Amniotic stem cell (primary cell): ENCODE measurements at places on chromosomes 12 and 14.

GRCh38 chr14:63962906-63963305, 110.1 kb downstream of the SYNE2 start:
- DNase-seq, result no peak

DNA sequence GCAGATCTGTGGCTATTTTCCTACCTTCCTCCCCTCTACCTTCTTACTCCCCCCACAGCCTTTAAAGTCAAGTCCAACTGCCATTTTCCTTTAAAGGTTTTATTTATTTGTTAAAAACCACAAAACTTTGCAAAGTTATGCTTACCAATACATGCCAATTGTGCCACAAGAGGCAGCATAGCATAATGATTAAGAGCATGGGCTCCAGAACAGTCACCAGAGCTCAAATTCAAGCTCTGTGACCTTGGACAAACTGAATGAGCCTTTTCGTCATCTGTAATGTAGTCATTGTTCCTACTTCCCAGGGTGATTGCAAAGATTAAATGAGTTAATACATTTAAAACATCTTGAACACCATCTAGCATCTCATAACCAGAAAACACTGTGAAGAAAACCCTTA, 13.0 kb upstream of the FMNL3 start:
- DNase-seq, result no peak

GRCh38 chr14:88194531-88194930, 128.5 kb downstream of the KCNK10 start:
- no peak for DNase-seq

GRCh38 chr12:106981788-106982187, 5.2 kb downstream of the MTERF2 start:
- no peak for DNase-seq

GRCh38 chr14:57704763-57705162, 161.1 kb downstream of the SLC35F4 start:
- no peak for DNase-seq

DNA sequence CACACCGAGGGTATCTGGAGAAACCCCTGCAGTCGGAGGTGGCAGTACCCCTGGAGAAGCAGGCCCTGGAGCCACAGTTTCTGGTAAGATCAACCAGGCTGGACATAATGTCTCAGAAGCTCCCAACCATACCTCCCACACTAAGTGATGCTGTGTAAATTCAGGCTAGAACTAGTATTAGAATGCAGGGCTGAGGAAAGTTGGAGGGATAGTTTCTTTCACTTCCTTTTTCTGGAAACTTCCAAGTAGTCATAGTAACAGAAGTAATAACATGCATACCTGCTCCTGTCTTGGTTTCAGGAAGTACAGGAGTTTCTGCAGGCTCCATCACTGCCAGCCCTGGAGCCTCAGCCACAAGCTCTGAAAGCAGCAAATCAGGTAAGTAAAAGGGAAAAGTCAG, 228.1 kb upstream of the CNTN1 start:
- DNase-seq, result no peak

GRCh38 chr14:51368721-51369163, 128.7 kb downstream of the TMX1 start:
- DNase-seq, result peak; percentile 66

GRCh38 chr14:31071151-31071550, 45.0 kb upstream of the STRN3 start:
- no peak for DNase-seq

DNA sequence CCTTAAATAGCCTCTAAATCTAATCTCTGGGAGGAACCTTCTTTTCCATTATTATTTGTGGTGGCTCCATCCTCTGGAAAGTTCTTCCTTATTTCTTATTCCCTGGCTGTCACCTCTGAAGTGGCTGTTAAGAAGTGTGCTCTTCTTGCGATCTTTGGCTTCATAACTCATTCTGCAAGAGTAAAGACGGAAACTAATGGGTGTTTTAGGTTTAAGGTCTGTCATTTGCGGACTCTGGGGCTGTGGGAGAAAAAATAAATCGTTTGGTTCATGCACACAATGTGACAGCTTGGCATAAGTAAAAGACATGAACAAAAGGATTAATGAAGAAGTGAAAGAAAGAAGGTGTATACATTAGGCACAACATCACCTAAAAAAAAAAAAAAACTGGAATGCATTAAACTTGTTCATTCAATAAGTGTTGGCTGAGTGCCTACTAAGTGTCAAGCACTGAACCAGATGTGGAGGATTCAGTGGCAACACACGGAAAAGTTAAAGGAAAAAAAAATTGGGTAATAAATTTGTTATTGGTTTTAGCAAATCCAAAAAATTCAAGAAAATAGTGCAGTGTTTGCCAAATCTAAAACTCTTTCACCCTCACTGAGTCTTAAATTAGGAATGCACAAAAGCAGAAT, 99.5 kb downstream of the ERGIC2 start:
- no peak for DNase-seq

GRCh38 chr12:30652034-30652696, 43.5 kb downstream of the IPO8 start:
- DNase-seq, result no peak

GRCh38 chr14:74610866-74611649, 979 bp downstream of the LTBP2 start:
- DNase-seq, result peak; percentile 35

DNA sequence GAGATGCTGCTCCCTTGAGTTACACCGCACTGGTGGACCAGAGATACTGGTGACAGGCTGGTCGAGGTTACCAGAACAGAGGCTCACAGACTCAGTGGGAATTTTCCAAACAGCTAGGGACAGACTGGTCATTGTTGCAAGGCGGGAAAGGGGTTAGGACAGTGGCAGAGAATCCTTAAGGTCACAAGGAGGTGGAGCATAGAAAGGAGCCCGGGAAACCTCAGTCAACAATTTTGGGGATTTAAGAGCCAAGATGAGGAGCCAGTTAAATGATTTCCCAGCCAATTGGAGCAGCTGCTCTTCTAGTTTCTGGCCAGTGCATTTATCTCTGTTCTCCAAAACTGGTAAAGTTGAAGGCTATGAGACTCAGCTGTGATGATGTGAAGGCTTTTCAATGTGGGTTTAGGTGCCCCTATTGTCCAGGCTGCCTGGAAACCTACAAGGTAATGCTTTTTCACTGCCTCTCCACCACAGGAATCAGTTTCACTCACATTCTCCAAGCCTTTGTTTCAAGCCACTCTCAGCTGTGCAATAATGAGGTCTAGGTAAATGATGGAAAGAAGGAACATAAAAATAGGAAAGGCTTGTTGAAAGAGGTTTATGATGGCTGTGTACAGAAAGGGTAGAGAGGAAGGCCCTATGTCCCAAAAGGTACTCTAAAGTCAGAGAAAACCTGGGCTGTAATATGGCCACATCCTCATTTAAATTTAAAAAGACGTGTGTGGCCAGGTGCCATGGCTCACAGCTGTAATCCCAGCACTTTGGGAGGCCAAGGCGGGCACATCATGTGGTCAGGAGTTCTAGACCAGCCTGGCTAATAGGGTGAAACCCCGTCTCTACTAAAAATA, 7.0 kb upstream of the TNS2 start:
- no peak for DNase-seq

DNA sequence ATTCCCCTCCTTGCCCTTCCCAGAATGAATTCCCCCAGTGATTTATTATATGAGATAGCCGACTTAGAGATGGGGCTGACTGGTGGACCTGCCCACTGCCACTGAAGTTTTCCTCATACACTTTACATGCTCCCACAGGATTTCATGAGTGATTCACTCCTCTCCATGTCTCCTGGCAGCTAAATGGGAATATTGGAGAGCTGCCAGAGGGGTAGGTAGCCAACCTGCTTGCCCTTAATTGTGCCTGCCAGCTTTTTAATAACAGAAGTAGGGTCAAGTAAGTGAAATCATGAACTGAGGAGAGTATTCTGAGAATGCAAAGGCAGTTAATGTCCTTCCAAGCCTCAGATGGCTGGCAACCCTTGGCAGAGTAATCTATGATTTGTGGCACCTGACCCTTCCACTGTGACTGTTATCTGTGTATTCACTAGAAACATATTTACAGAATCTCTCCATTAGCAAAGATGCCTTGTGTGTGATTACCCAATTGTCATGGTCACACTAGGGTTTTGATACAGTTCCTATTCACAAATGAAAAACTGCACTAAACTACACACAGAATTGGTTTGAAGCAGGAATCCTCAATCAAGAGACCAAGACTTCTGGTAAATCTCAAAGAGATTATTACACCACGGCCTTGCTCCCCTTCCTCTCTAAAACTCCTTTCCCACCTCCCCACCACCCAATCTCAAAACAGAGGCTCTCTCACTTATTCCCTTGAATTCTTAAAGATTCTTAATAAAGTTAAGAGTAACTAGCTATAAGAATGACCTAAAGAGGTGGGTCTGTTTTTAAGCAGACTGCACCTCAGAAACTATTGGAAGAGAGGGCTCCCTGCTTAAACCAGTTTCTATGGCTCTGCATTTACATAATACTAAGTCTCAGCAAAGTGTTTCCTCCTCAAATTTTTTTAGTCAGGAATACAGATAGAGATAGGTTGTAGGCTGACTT, 17.2 kb downstream of the NKX2-1 start:
- DNase-seq, result no peak

- no peak for DNase-seq
Observed at GRCh38 chr14:68398370-68398769, 394.5 kb downstream of the ZFP36L1 start.

DNA sequence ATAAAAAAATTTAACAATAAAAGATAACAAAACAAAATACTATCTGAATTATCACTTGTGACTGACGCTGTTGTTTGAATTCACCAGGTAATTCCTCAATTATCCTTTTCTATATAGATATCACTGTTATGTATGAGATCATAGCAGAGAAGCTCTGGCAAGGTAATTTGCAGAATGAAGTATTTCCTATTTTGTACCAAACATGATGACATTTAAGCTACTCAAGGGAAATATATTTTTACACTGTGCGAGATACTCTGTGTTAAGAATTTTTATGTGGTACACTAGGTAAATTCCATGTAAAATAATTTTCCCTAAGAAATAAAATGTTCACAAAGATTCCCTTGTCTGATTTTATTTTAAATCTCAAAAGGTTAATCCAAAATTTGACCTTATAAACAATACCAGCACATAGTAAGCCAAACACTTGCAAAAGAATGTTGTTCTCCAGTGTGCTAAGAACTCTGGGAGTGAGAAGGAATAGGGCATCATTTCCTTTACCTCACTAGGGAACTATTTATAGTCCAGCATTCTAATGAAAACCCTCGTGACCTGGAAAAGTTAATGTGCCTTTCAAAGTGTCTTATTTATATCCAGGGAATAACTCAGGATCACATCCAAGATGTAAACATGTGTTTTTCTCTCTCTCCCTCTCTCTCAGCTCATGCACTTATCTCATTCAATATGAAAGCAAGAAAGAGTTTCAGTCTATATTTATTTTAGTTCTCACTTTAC, 115.2 kb upstream of the RAP1B start:
- DNase-seq, result no peak

GRCh38 chr14:55333711-55334485, 62.7 kb downstream of the FBXO34 start:
- no peak for DNase-seq

GRCh38 chr12:1022032-1022970, 31.3 kb downstream of the ERC1 start:
- no peak for DNase-seq

DNA sequence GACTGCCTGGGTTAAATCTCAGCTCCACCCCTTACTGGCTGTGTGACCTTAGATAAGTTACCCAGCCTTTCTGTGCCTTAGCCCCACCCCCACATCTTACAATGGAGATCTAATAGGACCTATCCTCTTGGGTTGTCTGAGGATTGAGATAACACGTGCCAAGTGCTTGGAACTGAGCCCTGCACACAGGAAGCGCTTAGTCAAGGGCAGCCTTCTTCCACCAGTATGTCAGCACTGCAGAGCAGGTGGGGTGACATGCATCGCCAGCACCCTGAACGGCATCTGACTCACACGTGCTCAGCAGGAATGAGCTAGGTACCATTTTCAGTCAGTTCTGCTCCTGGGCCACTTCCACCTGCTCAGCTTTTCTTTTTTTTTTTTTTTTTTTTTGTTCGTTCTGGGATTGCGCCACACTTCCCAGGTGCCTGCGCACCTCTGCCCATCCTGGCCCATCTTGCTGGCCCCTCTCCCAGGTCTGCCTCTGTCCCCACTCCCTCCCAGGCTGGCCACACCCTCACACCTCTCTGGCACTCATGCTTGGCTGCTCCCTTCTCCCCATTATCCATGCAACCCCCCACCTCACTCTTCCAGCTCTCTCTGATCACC, 19.6 kb downstream of the LGMN start:
- DNase-seq, result no peak

DNA sequence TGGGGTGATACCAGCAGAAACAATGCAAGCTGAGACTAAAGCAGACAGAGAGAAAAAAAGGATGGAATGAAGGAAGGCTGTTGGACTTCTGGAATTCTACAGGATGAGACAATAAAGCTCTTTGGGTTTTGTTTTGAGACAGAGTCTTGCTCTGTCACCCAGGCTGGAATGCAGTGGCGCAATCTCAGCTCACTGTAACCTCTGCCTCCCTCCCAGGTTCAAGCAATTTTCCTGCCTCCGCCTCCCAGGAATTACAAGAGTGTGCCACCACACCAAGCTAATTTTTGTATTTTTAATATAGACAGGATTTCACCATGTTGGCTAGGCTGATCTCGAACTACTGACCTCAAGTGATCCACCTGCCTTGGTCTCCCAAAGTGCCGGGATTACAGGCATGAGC, 115.4 kb downstream of the EXOC5 start:
- DNase-seq, result no peak

- no peak for DNase-seq
Observed at GRCh38 chr12:42961395-42961794, 371.8 kb upstream of the PRICKLE1 start.
